ENCODE measurements at places on chromosomes 1 and 21. TPM values are rescaled to one million over a fixed set of nuclear protein-coding genes. Genes with fewer than 3 reads are reported as not detected.

- no peak for DNase-seq
- H3K27me3 ChIP-seq: no peaks in the 10 kb centered on the region
- H3K4me1 ChIP-seq: peaks cover 2% of the 10 kb centered on the region
- peaks cover 4% of the 10 kb centered on the region for H3K36me3 ChIP-seq
- H3K4me3 ChIP-seq: no peak overlapping the region
Observed at GRCh38 chr1:156461781-156462647, 38.6 kb downstream of the MEF2D start.

Gene ZNF683
- not detected for total RNA-seq

DNA sequence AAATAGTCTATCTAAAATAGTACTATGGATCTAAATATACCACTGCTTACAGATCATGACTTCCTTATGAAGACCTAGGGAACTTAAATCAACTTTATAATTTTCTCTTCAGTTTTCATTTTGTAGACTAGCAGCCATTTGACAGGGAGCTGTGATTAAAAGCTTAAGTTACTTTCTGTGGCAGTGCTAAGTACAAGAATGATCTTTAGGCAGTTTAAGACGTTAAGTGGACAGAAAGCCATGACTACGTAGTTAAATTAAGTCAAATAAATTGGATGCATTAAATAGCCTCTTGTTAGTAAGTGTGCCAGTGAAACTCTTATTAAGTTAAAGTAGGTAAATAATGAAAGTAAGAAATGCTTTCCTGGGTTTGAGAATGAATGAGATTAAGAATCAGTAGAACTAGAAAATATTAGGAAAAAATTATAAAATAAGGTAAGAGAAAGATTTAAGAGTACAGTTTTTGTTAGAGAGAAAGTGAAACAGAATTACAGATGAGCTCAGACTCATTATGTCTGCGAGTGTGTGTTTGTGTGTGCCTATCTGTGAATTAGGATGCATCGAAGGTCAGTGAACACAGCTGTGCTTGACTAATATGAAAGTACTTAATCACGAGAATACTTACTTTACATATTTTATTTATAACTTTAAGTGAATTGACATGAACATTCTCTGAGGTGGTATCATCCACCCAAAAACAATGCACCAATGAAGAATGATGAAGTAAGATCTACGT, 336.9 kb downstream of the KCNT2 start:
- H3K27me3 ChIP-seq: no peaks in the 10 kb centered on the region
- DNase-seq: no peak
- no peak overlapping the region for H3K4me3 ChIP-seq
- peaks cover under 1% of the 10 kb centered on the region for H3K36me3 ChIP-seq
- no peak overlapping the region for H3K27ac ChIP-seq

Gene PAX7
- total RNA-seq: not detected

GRCh38 chr1:179445593-179445992, 79.8 kb downstream of the AXDND1 start:
- H3K4me3 ChIP-seq: no peak overlapping the region
- peaks cover 16% of the 10 kb centered on the region for H3K4me1 ChIP-seq
- peaks cover 1% of the 10 kb centered on the region for H3K36me3 ChIP-seq
- no peaks in the 10 kb centered on the region for H3K27me3 ChIP-seq

DNA sequence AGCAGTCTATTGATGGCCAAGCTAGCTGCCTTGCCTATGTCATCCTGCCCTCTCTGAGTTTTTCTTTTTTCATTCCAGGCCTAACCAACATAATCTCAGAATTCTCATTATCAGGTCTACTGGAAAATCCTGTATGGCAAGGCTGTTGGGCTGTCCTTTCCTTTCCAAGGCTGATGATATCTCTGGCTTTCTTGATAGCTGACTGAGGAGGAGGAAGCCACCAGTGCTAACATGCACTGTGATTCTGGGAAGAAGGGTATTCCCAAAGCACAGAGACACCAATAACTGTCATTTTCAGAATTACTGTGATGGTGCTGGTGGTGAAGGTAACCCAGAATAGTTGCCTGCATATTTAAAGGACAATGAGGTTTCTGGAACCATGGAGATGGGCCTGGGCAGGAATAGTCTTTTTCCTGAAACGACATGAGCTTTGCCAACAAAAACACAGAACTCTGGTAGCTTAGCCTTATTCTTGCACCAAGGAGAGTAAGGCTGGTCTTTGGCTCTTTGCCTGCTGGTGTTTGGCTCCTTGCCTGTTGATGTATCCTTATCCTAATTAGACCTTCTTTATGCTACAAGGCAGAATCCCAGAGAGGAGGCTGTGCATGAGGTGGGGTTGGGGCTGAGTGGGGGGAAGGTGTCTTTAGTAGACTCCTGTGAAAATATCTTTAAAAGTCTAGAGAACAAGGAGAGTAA, 157.4 kb downstream of the TNFSF18 start:
- H3K27ac ChIP-seq: no peak overlapping the region
- H3K36me3 ChIP-seq: no peaks in the 10 kb centered on the region
- no peak for DNase-seq

Gene SPRR2F
- 4.0 TPM for total RNA-seq

GRCh38 chr1:177872308-177872900, 97.5 kb downstream of the SEC16B start:
- no peak overlapping the region for H3K4me3 ChIP-seq
- no peak for DNase-seq
- no peaks in the 10 kb centered on the region for H3K36me3 ChIP-seq
- H3K27ac ChIP-seq: no peak overlapping the region
- H3K4me1 ChIP-seq: peaks cover 22% of the 10 kb centered on the region

Gene CELA2B
- total RNA-seq: not detected

All from progenitor cell of endocrine pancreas (in vitro differentiated cells).